Activated naive CD4-positive, alpha-beta T cell treated with anti-CD3 and anti-CD28 coated beads, Interleukin-2, amount 10 ng/mL, durations not matched to agents 7 days and 5 days (primary cell): ENCODE measurements at places on chromosomes 1 and 21.

- no peak for DNase-seq
Observed at GRCh38 chr1:238451781-238452310, 561.1 kb upstream of the ZP4 start.

GRCh38 chr1:50978852-50979781, 9.1 kb downstream of the CDKN2C start:
- DNase-seq = peak; percentile 43

DNA sequence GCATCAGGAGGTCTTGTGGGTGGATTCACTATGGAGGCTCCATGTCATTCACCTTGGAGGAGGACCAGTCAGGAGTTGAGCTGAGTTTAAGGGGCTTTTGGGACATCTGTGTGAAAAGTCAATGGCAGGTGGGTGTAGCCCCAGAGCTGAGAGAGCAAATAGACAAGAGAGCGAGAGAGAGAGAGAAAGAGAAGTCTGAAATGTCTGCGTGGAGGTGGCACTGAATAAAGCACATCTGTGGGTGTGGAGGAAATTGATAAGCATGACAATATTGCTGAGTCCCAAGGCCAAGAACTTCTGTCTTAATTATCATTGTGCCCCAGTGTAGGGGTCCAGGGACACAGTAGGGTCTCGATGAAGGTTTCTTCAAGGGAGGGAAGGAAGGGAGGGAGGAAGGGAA, 79.5 kb upstream of the VAMP3 start:
- no peak for DNase-seq

GRCh38 chr1:28976248-28976647, 61.9 kb downstream of the EPB41 start:
- DNase-seq = no peak

- no peak for DNase-seq
Observed at GRCh38 chr1:224592636-224593582, 23.2 kb upstream of the CNIH3 start.

DNA sequence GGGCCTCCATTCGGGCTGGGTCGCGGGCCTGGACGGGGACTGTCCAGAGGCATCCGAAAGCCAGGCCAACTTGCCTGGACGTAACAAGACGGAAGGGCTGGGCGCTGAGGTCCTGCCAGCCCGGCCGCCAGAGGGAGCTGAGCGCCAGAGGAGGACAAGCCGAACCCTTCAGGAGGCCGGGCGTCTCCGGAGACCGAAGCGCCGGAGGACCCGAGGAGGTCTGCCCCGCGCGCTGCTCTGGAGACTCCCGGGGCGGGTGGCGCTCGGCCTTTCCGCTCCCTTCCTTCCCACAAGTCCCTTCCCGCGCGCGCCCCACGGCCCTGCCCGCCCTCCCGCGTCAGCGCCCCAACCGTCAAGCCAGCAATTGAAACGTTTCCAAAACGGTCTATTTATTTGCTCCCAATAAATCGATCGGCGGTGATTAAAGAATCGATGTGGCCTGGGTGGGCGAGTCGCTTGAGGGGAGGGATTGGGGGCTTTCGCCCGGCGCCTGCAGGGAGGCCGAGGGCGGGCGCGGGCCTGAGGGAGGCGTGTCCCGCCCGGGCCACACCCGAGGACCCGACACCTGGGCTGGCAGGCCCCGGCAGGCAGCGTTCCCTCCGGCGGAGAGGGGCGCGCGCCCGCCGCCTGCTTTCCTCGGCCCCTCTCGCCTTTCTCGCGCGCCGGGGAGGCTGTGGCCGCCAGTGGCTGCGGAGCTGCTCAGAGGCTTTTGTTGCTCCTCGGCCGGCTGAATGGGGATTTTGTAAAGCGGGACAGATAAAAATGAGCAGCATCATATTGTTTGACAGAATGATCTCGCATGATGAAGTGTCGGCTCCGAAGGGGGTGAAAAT, 5.2 kb upstream of the FOXD3 start:
- DNase-seq = peak; percentile 71

- DNase-seq = no peak
Observed at GRCh38 chr1:23456226-23456625, 27.8 kb downstream of the ASAP3 start.
